ENCODE measurements at places on chromosomes 16 and 17.

- no peaks in the 10 kb centered on the region for H3K36me3 ChIP-seq
- H3K4me1 ChIP-seq, result peaks cover 76% of the 10 kb centered on the region
- no peak overlapping the region for H3K27ac ChIP-seq
- H3K27me3 ChIP-seq, result peaks cover 2% of the 10 kb centered on the region
- H3K4me3 ChIP-seq, result no peak overlapping the region
These were observed 5.4 kb upstream of the NHERF1 start for GRCh38 chr17:74742978-74743545.

DNA sequence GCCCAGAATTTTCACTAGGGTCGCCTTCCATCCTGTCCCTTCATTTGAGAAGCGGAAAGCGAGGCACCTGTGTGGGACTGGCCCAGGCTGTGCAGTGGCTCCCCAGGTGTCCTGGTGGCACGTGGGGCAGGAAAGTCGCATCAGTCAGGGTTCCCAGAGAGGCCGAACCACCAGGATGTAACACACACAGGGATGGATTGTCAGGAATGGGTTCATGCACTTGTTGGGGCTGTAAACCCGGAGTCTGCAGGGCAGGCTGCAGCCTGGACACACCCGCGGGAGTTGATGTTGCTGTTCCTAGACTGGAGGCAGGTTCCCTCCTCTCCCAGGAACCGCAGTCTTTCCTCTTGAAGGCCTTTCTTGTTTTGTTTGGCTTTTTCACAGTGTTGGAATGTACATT lies 30.7 kb upstream of the RPTOR start:
- H3K4me1 ChIP-seq, result no peaks in the 10 kb centered on the region
- DNase-seq, result no peak
- H3K27ac ChIP-seq, result no peak overlapping the region
- H3K36me3 ChIP-seq, result no peaks in the 10 kb centered on the region

DNA sequence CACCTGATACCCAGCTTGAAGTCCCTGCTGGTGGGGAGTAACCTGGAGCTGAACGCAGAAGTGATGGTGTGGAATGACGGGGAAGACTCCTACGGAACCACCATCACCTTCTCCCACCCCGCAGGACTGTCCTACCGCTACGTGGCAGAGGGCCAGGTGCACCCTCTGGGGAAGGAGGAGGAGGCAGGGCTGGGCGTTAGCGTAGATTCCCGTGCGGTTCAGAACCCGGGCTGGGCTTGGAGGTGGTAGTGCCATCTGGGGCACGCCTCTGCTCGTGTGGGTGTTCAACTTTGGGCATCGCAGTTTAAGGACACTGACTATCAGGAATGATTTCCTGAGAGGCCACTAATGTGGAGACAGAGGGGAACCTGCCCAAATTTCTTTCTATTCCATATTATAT lies 18.3 kb downstream of the ITGAX start:
- no peak overlapping the region for H3K27ac ChIP-seq
- no peak overlapping the region for H3K4me3 ChIP-seq
- no peaks in the 10 kb centered on the region for H3K27me3 ChIP-seq

DNA sequence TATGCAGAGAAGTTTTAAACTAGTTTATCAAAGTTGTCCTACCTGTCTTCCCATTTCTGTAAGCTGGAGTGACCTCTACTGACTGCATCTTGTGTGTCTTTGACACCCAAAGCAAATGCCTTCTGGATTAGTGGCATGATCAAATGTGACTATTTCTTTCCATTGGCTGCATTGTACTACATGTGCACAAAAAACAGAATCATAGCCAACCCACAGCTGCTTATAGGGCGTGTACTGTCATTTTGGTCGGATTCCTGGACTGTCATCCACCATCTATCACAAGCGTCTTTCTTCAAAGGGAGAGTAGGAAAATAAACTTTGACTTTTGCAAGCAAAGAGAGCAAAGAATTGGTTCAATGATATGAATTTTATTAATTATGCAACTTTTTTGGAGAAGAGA lies 310.6 kb downstream of the MAP2K6 start:
- H3K27ac ChIP-seq, result no peak overlapping the region
- no peak overlapping the region for H3K4me3 ChIP-seq
- H3K36me3 ChIP-seq, result no peaks in the 10 kb centered on the region

- H3K27me3 ChIP-seq, result no peaks in the 10 kb centered on the region
- DNase-seq, result no peak
- no peaks in the 10 kb centered on the region for H3K36me3 ChIP-seq
- no peak overlapping the region for H3K4me3 ChIP-seq
- no peaks in the 10 kb centered on the region for H3K4me1 ChIP-seq
These were observed 724.1 kb upstream of the SOX9 start for GRCh38 chr17:71396711-71397110.

GRCh38 chr17:45298546-45299285 lies 18.1 kb downstream of the MAP3K14 start:
- H3K4me1 ChIP-seq, result peaks cover 100% of the 10 kb centered on the region
- H3K27ac ChIP-seq, result peak overlapping the region; percentile 81
- H3K27me3 ChIP-seq, result no peaks in the 10 kb centered on the region
- no peak overlapping the region for H3K4me3 ChIP-seq
- no peak for DNase-seq

GRCh38 chr17:43581130-43581529 lies 35.0 kb upstream of the ETV4 start:
- H3K4me1 ChIP-seq, result peaks cover 13% of the 10 kb centered on the region
- no peak overlapping the region for H3K27ac ChIP-seq
- DNase-seq, result no peak
- H3K36me3 ChIP-seq, result no peaks in the 10 kb centered on the region
- H3K4me3 ChIP-seq, result no peak overlapping the region

GRCh38 chr17:2385240-2386210 lies 15.3 kb downstream of the MNT start:
- H3K4me1 ChIP-seq, result peaks cover 19% of the 10 kb centered on the region
- no peak for DNase-seq
- H3K36me3 ChIP-seq, result peaks cover 24% of the 10 kb centered on the region
- H3K4me3 ChIP-seq, result no peak overlapping the region
- no peaks in the 10 kb centered on the region for H3K27me3 ChIP-seq

DNA sequence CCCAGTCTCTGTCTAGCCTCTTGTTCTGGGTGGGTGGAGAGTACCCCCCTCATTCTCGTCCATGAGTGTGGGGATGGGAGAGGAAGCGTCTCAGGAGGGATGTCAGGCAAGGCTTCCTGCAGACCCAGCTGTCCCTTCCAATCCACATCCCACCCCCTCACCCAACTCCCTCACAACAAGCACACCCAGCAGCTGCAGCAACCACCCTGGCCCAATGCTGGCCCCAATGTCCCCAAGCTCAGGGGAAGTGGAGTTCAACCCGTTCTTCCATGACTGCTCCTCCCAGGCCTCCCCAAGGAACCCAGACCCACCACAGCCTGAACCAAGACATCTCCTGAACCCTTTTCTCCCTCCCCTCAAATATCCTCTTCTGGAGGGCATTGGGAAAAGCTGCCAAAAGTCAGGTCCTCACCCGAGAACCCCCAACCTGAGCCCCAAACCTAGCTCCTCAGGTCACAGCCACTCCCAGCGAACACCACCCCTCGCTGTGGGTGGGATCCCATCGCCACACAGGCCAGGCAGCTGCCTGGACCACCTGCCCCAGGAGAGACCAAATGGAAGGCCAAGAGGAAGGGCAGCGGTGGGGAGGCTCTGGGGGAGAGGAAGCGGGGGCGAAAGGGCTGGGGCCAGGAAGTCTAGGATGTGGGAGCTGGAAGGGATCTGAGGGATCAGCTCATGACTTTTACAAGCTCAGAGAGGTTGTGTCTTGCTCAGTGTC lies 47.6 kb downstream of the FZD2 start:
- H3K27ac ChIP-seq, result no peak overlapping the region
- H3K36me3 ChIP-seq, result no peaks in the 10 kb centered on the region
- peaks cover 29% of the 10 kb centered on the region for H3K27me3 ChIP-seq
- no peak overlapping the region for H3K4me3 ChIP-seq

- no peak overlapping the region for H3K4me3 ChIP-seq
- no peaks in the 10 kb centered on the region for H3K4me1 ChIP-seq
- no peaks in the 10 kb centered on the region for H3K36me3 ChIP-seq
- no peak for DNase-seq
- no peaks in the 10 kb centered on the region for H3K27me3 ChIP-seq
These were observed 59.3 kb downstream of the PRKCB start for GRCh38 chr16:23895052-23895451.

DNA sequence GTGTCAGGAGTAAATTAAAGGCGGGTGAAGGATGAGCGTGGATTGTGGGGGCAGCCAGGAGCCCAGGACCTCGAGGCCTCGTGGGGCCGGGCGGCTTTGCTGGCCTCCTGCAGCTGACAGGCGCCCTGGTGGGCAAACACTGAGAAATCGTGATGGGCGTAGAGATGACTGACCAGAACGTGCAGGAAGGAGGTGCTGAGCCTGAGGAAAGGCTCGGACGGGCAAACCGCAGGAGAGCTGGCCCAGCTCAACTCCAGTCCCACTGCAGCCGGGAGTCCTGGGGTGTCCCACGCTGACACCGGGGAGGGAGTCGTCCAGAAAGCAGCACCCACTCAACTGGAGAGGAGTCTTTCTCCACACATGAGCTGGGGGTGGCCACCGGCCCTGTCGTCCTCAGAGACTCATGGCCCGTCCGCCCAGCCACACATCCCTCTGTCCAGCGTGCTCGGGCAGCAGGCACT lies 36.9 kb downstream of the METRNL start:
- peaks cover 29% of the 10 kb centered on the region for H3K27me3 ChIP-seq
- no peak overlapping the region for H3K4me3 ChIP-seq
- no peaks in the 10 kb centered on the region for H3K4me1 ChIP-seq
- no peaks in the 10 kb centered on the region for H3K36me3 ChIP-seq

- no peak for DNase-seq
- no peak overlapping the region for H3K4me3 ChIP-seq
- no peaks in the 10 kb centered on the region for H3K27me3 ChIP-seq
These were observed 154.3 kb downstream of the SALL1 start for GRCh38 chr16:50996830-50997186.

DNA sequence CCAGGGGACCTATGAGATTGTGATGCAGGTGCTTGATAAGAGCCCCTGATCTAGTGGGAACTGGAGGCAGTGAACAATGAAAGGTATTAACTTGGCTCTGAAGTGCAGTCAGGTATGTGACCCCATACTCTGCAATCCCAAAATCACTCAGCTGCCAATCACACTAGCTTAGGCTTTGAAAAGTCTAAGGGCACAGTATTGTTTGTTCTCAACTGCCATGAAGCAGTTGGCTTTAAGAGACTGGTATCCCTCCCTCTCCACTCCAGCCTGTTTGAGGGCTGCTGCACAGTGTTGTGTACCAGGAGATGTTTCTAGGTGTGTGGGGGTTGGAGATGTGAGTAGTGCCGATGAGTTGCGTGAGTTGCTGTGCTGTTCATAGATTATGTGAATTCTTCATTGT lies 2.4 kb downstream of the YPEL2 start:
- H3K27me3 ChIP-seq, result no peaks in the 10 kb centered on the region
- H3K27ac ChIP-seq, result peak overlapping the region; percentile 96
- DNase-seq, result no peak
- H3K36me3 ChIP-seq, result no peaks in the 10 kb centered on the region

DNA sequence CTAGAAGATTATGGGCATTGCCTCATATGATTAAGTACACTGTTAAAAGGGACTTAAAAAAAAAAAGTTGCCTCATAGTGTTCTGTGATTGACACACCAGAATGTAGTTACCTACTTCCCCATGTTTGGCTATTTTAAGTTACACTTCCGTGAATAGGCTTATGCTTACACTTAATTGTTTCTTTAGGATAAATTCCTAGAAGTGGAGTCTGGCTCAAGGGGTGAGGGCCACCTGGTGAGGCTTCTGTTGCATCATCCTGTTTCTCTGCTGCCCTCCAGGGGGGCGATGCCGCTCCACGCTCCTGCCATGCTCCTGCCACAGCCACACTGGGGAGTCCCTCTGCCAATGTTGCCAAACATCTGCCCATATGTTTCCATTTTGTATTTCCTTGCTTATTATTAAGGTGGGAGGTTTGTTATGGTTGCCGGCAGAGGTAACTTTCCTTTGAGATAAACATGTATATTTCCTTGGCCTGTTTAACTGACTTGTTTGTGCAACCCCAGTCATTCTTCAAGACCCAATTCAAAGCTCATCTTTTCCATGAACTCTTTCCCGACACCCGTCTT lies 73.1 kb downstream of the KSR1 start:
- H3K4me1 ChIP-seq, result peaks cover 70% of the 10 kb centered on the region
- H3K4me3 ChIP-seq, result no peak overlapping the region
- H3K27ac ChIP-seq, result no peak overlapping the region

DNA sequence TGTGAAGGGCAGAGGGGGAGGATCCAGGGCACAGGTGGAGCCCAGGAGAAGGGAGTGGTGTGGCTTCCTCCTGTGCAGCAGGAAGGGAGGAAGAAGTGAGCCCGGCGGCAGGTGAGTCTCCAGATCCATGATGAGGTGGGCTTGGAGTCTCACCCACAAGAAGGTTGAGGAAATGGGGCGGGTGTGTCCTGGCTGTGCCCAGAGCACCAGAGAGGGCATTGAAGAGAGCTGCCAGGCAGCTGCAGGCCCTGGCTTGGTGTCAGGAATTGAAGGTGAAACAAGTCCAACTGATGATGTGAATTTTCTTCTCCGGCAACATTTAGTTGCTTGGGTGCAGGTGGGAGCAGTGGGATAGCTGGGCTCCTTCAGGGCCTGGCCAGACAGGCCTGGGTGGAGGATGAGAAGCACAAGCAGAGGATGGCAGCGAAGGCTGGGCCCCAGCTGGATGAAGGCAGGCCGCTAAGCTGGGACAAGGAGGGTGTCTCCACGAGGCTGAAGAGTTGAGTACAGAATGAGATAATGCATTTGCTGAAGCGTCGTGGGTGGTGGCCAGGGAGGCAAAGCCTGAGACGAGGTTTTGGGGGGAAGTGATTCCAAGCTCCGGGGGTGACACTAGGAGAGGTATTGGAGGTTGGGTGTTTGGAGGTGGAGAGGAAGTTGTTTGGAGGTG lies 18.3 kb downstream of the NT5M start:
- no peak overlapping the region for H3K27ac ChIP-seq
- H3K4me1 ChIP-seq, result no peaks in the 10 kb centered on the region

DNA sequence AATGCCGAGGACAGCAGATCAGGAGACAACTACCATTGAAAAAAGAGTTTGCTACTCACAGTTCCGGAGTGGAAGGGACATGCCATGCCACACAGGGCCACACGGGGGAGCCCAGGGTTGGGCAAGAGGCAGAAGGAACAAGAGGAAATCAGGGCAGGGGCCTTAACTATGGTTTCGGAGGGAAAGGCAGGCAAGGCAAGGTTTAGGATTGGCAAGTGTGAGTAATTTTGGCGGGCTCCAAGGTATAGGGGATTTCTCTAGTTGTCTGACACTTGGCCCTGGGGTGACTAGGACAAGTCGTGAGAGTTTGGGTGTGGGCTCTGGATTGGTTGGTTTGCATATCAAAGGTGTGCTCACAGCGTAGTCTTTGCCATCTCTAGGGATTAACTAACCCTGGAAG lies 27.0 kb upstream of the NTN1 start:
- DNase-seq, result no peak
- no peak overlapping the region for H3K27ac ChIP-seq
- no peaks in the 10 kb centered on the region for H3K4me1 ChIP-seq

- no peak for DNase-seq
- peak overlapping the region; percentile 39 for H3K27ac ChIP-seq
- H3K4me1 ChIP-seq, result peaks cover 28% of the 10 kb centered on the region
These were observed 5.1 kb downstream of the RHBDF1 start for GRCh38 chr16:67183-67791.

- no peak overlapping the region for H3K4me3 ChIP-seq
- no peak for DNase-seq
- H3K36me3 ChIP-seq, result peaks cover 22% of the 10 kb centered on the region
- H3K4me1 ChIP-seq, result no peaks in the 10 kb centered on the region
- no peak overlapping the region for H3K27ac ChIP-seq
These were observed 7.9 kb downstream of the ENGASE start for GRCh38 chr17:79082311-79083190.

GRCh38 chr16:874366-875181 lies 74.0 kb upstream of the GNG13 start:
- H3K36me3 ChIP-seq, result no peaks in the 10 kb centered on the region
- H3K27ac ChIP-seq, result no peak overlapping the region
- no peak overlapping the region for H3K4me3 ChIP-seq
- no peaks in the 10 kb centered on the region for H3K27me3 ChIP-seq
